Activated naive CD8-positive, alpha-beta T cell treated with anti-CD3 and anti-CD28 coated beads for 36 hours (primary cell): ENCODE measurements at places on chromosomes 16 and 17.
A peak's percentile ranks its signal among the peaks of the same experiment; 100 is the strongest.

DNA sequence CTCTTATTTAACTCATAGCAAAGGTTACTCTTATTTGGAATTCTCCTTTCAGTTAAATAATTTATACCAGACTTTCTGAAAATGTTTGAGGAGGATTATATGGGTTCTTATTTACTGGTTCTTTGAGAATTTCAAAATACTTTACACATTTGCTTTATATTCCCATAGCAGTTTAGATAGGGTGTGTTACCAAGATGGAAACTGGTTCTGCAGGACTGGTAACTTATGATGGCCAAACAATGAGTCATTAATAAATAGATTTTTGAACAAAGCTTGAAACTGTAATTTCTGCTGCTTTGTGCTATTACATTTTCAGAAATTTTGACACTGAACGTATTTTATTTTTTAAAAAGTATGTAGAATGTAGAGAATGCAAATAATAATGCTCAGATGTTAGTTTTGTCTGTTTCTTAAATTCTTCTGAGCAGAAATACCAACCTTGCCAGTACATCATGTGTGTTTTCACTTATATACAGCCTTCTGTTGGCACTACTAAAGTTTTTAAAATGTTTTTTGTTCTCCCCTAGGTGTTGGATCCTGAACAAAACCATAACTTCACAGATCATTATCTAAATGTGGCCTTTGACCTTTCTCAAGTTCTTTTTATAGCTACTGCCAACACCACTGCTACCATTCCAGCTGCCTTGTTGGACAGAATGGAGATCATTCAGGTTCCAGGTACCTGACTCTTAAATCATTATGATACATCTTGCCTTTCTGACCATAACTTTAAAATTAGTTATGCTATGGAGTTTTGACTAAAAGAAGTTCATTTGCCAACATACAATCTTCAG is 48.3 kb upstream of the ABCC11 start:
- H3K36me3 ChIP-seq: peaks cover 31% of the 10 kb centered on the region
- H3K27ac ChIP-seq: no peak overlapping the region
- no peak for DNase-seq
- H3K4me1 ChIP-seq: peaks cover 9% of the 10 kb centered on the region
- no peaks in the 10 kb centered on the region for H3K27me3 ChIP-seq

DNA sequence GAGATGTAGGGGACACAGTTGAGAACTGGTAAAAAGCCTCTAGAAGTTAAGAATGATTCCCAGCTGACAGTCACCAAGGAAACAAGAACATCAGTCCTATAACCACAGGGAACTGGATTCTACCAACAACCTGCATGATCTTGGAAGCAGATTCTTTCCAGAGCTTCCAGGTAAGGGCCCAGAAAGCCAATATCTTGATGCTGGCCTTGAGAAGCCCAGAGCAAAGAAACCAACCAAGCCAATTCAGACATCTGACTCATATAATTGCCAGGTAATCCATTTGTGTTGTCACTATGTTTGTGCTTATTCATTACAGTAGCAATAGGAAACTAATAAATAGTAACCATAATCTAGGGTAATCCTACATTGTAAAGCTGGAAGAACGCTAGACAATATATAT is 81.6 kb downstream of the CACNG1 start:
- H3K36me3 ChIP-seq: peaks cover 28% of the 10 kb centered on the region
- peaks cover 10% of the 10 kb centered on the region for H3K4me1 ChIP-seq
- DNase-seq: no peak

- H3K4me1 ChIP-seq: peaks cover 37% of the 10 kb centered on the region
- no peak for DNase-seq
- H3K27ac ChIP-seq: peak overlapping the region; percentile 100
- H3K27me3 ChIP-seq: peaks cover 3% of the 10 kb centered on the region
These were observed 2.6 kb downstream of the MYL11 start for GRCh38 chr16:30377050-30377811.

- H3K4me1 ChIP-seq: peaks cover 2% of the 10 kb centered on the region
- H3K27ac ChIP-seq: no peak overlapping the region
- no peak overlapping the region for H3K4me3 ChIP-seq
These were observed 9.2 kb upstream of the ITPRIPL2 start for GRCh38 chr16:19104607-19105006.

DNA sequence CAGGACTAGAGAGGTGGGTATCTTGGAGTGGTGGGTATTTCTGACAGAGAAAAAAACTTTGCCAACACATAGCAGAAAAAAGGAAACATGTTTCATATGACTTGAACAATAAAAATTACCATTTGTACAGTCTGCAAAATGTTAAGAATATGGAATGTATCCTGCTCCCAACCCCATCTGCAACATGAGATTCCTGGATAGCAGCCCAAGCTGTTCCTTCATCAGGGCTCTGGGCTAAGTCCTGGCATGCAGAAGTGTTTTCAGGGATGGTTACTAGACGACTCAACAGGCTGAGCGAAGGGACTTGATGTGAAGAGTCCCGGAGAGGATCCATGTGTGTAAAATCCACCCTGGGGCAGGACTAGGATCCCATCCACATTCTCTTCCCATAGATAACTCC is 121.0 kb upstream of the IRX3 start:
- H3K27me3 ChIP-seq: peaks cover 11% of the 10 kb centered on the region
- DNase-seq: no peak

DNA sequence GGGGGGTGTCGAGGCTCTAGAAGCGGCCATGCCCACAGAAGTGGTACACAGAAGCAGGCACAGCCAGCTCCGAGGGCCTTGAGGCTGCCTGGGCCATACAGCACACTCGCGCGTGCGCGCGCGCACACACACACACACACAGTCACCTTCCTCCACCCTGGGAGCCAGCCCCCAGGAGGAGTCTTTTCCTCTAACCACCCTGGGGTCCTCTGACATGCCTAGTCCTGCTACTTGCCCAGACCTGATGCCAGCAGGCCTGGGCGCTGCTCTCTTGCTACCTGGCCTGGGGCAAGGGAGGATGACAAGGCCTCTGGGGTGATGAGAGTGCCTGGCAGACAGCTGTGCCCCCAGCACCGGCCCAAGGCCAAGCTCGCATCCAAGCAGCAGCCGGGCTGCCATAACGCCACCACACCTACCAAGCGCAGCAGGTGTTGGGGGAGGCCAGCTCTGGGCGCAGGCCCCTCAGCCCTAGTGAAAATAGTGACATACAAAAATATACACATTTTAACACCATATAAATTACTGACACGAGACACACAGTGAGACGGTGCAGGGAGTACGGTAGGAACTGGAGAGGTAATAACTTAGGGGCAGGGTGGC is 41.1 kb downstream of the TSC2 start:
- no peaks in the 10 kb centered on the region for H3K4me1 ChIP-seq
- peaks cover 6% of the 10 kb centered on the region for H3K36me3 ChIP-seq
- H3K4me3 ChIP-seq: no peak overlapping the region
- no peak for DNase-seq
- no peak overlapping the region for H3K27ac ChIP-seq
- H3K27me3 ChIP-seq: no peaks in the 10 kb centered on the region

DNA sequence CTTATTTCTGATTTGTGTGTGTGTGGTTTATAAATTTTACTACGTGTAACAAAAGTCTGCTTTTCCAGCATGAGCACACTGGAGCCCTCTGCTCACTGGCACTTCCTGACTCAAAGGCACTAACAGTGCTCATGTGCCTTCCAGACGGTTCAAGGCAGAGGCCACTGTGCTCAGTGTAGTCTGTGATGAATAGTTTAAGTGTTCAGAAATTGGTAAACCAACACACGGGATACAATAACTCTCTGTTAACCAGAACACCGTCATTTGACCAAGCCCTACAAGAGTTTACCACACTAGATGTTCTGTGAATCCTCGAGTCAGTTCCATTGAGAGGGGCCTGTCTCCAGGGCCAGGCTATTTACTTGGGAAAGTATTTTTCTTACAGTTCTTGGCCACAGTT is 191.9 kb downstream of the MRTFB start:
- H3K36me3 ChIP-seq: peaks cover 19% of the 10 kb centered on the region
- no peak overlapping the region for H3K27ac ChIP-seq
- H3K4me3 ChIP-seq: no peak overlapping the region
- H3K27me3 ChIP-seq: no peaks in the 10 kb centered on the region
- no peaks in the 10 kb centered on the region for H3K4me1 ChIP-seq
